Germinal center (tissue), 1 donor: ENCODE measurements at places on chromosomes 4 and X.

DNA sequence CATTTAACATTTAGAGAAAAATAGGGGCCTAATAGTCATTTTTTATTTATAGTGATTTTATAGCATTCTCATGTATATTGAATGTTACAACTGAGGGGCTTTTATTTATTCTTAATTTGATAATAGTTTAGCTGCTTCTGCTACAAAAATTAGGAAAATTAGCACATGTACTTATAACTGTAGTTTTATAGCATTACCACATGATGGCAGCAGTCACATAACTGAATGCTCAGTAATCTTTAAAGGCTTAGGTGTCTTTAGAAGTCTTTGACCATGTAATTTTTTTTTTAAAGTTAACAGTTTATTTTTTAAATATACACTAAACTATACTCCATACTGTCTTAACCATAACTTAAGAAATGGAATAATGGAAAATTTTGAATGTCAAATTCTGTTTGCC lies 136.6 kb downstream of the STAG2 start:
- DNase-seq = peak; percentile 6

DNA sequence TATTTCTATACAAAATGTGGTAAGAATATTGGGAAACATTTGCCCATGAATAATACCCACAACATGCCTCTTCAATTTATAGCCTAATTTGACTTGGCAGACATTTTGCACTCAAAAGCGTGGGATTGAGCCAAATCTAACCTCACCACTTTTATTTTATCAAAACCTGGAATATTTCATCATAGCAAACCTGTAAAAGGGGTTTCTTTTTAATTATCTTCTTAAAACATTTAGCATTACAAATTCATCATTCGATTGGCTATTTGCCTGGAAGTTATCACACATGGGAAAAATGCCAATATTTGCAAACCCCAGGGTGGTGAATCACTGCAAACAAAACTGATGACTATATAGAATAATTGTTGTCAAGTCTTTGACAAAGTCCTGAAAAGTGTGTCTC lies 56.2 kb downstream of the VCX3B start:
- DNase-seq = no peak

GRCh38 chr4:110196206-110196870 lies 2.1 kb downstream of the ELOVL6 start:
- DNase-seq = peak; percentile 27

GRCh38 chr4:87270144-87270543 lies 49.7 kb upstream of the KLHL8 start:
- DNase-seq = no peak

- DNase-seq = peak; percentile 30
These were observed 213.4 kb upstream of the LNX1 start for GRCh38 chr4:53804719-53805118.

DNA sequence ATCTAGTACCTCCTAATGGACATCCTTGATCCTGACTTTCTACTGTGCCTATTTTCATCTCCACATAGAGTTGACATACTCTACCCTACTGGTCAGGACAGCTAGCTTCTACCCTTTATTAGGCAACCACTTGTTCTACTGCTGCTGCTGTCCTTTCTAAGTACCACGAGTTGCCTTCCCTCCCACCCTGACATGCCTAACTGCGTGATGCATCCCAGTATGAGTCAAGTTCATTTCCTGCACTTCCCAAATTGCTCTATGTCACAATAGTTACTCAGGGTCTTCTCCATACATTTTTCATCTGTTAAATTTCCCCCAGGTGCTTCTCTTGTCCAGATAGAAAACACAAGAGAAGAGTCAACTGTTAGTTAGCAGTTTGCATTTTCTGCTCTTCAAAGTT lies 133.4 kb downstream of the TBC1D19 start:
- no peak for DNase-seq

GRCh38 chr4:72779241-72779640 lies 210.2 kb upstream of the ADAMTS3 start:
- DNase-seq = no peak

- no peak for DNase-seq
These were observed 6.6 kb downstream of the LANCL3 start for GRCh38 chrX:37578045-37578444.

DNA sequence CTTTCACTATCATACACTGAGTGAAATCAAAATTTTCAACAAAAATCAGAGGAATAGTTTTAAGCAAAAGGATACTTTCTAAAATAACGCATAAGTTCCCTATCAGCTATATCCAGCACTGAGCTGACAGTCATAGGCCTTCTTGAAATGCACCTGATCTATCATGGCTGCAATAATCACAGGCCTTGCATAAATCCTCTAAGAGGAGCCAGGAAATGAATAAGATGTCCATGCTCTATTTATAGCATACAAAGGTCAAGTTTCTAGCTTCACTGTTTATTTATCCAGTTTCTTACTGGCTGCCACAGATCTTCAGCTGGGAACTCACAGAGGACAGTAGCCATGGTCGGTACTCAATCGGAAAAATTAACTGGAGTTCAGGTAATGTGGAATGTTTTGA lies 235.9 kb upstream of the DMD start:
- no peak for DNase-seq
